NCI-H69 (cell line): ENCODE measurements at places on chromosomes 3 and 15.

DNA sequence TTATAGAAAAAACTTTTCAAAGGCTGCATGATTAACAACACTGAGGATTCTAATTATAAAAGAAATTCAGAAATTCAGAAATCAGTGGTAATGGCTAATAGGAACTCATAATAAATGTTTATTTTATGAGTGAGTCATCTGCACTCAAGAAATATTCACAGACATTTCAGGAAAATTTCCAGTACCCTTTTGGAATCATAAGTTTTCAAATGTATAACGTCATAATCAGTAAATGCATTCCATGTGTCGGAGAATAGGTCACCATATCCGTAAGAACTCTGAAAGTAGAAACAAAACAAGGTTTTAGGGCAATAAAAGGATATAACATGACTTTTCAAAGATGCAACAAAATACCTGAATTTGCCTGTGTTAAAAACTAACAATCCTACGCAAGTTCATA lies 24.7 kb downstream of the EOGT start:
- DNase-seq, result no peak

- peak; percentile 78 for DNase-seq
Measured at GRCh38 chr3:123807820-123808219, 76.3 kb downstream of the MYLK start.

- DNase-seq, result no peak
Measured at GRCh38 chr3:190847436-190847835, 15.1 kb downstream of the GMNC start.

DNA sequence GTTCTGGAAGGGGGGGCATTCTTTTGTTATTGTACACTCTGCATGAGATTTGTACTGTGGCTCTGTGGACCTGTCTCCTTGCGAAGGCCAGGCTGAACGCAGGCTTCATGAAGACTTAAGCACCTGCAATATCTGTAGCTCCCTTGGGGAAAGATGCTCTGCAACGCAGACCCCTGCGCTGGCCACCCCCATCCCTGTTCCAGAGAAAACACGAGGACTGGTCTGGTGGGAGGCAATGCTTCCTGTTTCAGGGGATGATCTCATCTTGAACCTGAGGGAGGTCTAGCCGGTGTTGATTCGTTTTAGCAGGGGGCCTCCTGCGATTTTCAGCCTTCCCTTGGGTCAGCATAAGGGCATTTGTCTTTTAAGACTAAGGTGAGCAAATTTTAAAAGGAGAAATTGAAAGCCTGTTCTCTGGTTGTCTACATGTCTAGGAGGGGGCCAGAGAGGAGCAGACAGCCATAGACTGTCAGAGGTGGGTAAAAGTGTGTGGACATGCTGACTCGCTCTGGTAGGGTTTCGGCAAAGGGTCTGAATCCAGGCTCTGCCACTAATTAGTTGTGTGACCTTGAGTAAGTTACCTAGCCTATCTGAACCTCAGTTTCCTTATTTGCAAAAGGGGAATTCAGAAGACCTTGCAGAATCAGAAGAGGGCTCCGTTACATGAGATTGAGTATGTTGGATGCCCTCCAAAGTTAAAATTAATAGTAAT lies 80.9 kb upstream of the RASGRF1 start:
- no peak for DNase-seq

- DNase-seq, result no peak
Measured at GRCh38 chr3:69420781-69421520, 35.1 kb upstream of the FRMD4B start.

GRCh38 chr15:78730955-78731354 lies 80.3 kb downstream of the ADAMTS7 start:
- no peak for DNase-seq

- peak; percentile 32 for DNase-seq
Measured at GRCh38 chr3:114566767-114567166, 272.9 kb downstream of the TIGIT start.

GRCh38 chr3:138761002-138761401 lies 73.7 kb downstream of the PIK3CB start:
- no peak for DNase-seq

DNA sequence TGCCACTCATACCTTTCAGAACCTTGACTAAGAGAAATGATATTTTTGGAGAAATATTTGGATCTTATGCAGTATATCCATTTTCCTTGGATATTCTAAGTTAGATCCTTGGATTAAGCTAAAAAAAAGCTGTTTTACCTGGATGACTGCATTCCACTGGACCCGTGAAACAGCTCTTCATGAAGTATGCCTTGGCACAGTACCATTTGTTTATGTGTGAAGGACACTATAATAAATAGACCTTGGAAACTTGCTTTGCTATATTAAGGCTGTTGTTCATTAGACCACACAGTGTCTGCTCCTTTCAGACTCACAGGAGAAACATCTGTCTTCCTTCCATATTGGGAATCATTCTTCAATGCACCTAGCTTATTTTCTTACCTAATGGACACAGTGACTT lies 651.0 kb upstream of the TGFBR2 start:
- DNase-seq, result no peak

DNA sequence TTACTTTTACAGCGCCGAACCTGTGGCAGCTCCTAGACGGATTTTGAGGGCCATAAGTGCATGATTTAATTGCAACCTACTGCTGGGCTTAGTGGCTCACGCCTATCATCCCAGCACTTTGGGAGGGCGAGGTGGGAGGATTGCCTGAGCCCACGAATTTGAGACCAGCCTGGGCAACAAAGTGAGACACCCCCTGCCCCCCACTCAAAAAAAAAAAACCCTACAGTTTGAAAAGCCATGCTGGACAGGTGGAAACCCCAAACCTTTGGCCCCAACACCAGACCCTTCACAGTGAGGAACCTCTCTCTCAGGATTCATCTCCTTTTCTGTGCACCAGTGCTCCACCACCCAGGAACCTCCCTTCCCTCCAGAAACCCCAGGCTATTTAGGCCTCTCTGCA lies 1.1 kb upstream of the CDC25A start:
- no peak for DNase-seq

- no peak for DNase-seq
Measured at GRCh38 chr15:92968926-92969651, 69.0 kb downstream of the CHD2 start.

GRCh38 chr15:97688177-97688576 lies 272.3 kb upstream of the ARRDC4 start:
- DNase-seq, result no peak

DNA sequence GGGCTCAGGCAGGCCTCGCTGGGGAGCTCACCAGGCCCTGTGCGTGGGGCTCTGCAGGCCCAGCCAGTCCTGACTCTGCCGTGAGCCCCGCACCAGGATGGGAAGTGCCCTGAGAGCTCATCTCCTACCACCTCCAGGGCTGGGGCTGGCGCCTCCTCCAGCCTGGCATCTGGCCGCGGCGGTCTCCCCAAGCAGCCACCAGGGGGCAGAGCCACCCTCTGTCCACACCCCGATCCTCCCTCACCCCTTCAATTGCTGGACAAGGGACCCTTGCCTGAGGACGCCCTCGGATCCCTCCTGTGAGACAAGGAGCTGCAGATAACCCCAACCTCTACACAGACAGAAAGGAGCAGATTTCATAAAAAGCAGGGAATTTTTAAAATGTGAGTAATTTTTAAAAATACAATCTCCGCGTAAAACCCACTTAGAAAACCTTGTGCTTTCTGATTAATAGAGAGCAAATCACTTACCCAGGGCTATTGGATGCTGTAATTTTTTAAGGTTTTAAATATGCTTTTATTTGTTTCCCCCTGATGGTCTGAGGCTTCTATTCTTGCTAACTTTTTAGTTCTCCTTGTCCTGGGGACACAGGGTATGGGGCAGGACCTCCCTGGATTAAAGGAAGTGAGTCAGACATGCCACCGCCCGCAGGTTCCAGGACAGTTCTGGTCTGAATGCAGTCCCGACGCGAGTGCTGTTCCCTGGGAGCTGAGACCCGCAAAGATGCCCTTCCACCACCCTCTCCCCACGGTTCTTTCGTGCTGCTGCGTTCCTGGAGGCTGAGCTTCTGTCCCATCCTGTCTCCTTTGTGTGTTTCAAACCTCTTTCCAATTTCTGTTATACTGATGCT lies 52.3 kb upstream of the CHRNA7 start:
- peak; percentile 67 for DNase-seq

DNA sequence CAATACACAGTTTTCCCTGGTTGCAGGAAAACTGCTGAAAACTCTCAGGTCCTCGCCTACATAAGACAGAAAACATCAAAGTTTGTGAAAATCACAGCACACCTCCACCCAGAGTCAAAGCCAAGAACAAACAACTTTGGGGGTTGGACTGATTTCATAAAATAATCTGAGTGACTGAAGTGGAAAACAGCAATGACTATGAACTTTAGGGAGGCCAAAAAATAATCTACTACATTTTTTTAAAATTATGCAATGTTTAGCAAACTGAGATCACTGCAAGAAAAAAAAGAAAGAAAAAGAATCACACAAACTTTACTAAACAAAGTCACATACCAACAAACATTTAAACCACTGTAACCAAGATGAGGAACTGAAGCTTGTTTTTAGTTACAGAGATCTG lies 15.9 kb upstream of the FOXP1 start:
- no peak for DNase-seq

GRCh38 chr15:91855241-91855640 lies 1.7 kb downstream of the SLCO3A1 start:
- DNase-seq, result peak; percentile 45

DNA sequence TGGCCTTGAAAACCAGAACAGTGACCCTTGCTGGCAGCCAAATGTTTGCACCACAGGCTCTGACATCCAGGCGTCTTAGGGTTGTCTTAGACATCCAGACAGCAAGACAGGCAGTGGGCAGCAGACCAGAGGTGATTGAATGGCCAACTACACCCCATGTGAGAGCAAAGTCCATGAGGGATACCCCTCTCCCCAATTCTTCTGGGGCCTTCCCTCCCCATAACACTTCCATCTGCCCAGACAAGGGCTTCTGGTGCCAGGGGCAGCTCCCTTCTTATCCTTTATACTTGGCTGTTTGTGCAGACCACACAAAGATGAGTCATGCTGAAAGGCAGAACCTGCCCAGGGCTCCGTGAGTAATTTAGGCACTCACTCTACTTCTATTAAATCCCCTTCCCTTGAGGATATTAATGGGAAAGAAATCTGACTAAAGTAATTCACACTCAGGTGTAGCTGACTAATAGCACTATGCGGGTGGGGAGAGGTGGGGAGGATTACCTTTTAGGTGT lies 257.9 kb downstream of the UACA start:
- DNase-seq, result peak; percentile 80

DNA sequence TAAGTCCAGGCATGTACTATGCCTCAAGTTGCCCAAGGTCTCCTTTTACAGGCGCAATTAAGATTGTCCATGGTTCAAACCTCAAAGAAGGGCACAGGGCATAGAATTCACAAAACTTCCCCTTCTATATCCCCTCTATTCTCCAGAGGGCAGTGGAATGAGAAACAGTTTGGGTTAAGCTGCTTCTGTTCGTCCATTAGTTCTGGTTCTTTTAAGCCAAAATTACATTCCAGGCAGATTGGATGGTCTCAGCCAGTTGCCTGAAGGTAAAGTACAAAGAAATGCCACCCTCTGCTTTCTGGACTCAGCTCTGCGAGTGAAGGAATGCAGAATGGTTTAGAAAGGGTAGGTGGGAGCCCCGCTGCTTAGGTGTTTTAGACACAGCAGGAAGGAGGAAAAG lies 200.7 kb downstream of the GREM1 start:
- no peak for DNase-seq
